ENCODE measurements at places on chromosomes 12 and 14.

DNA sequence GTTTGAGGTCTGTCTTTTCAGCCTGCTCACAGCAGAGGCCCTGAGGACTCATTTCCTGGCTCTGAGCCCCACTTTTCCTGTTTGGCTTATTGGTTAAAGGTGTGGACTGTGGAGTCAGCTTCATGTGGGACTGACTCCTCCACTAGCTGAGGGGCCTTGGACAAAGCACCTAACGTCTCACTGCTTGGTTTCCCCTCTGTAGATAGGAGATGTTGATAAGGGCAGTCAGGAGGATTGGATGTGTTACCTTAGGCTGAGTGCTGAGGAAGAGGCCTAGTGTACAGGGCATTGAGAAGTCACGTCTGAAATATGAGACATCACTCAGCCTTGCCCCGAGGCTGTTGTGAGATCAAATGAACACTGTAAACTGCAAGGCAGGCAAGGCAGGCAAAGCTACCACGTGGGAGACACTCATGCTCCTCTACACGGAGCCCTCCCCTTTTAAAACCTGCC, 27.1 kb upstream of the TCL1A start:
- no peak for DNase-seq

GRCh38 chr12:14086838-14087237, 105.4 kb upstream of the GRIN2B start:
- DNase-seq: no peak

GRCh38 chr14:97975216-97975615, 1178.0 kb downstream of the VRK1 start:
- no peak for DNase-seq

GRCh38 chr14:61712137-61712536, 16.8 kb downstream of the HIF1A start:
- no peak for DNase-seq

- peak; percentile 46 for DNase-seq
These were observed 523 bp downstream of the WSB2 start for GRCh38 chr12:118060301-118061010.

DNA sequence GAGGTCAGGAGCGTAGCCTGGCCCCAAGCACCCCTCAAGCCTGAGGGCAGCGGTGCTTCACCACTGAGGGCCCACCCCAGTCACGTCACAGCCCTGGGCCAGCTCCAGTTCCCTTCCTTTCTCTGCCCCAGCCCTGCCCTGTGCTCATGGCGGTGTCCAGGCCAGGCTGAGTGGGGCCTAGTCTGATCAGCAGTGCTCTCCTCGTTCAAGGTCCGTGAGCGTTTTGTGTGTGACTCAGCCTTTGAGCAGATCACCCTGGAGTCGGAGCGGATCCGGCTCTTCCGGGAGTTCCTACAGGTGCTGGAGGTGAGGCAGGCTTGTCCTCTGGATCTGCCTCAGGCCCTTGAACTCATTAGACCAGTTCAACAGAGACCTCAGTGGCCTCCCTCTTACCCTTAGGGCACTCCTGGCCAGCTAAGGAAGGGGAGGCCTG, 19.0 kb downstream of the PRPF40B start:
- no peak for DNase-seq

DNA sequence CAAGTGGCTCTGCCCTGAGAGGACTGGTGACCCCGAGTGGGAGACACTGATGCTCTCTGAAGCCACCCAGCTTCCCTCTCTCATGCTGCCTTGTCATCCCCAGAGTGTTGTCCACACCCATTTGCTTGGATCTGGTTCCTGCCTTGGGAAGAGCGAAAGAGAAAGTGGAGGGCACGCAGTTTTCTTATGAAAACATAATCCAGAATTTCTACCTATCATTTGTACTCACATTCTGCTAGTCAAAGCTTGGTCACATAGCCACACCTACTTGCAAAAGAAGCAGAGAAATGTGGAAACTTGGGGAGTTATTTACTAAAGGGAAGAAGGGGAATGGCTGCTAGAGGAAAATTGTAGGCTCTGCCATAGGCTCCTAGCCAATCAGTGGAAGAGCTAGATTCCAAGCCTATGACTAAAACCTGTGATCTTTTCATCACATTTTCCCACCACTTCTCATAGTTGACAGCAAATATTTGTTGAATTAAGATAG, 326.3 kb downstream of the ZFP36L1 start:
- DNase-seq: peak; percentile 84

GRCh38 chr12:56333679-56334489, at the start of gene PAN2:
PAN2 (minus strand) TSS chr12:56334000; CDS start chr12:56333094, 906 bp downstream.
- DNase-seq: peak; percentile 100
